NB4 (cell line): ENCODE measurements at places on chromosomes 5 and 9.
A peak's percentile ranks its signal among the peaks of the same experiment; 100 is the strongest.

GRCh38 chr5:173967241-173967640 lies 21.7 kb upstream of the C5orf47 start:
- peak; percentile 38 for DNase-seq

GRCh38 chr9:133884907-133885744 lies 107.0 kb downstream of the VAV2 start:
- DNase-seq: no peak

- DNase-seq: no peak
These were observed 123.1 kb upstream of the ANKRD55 start for GRCh38 chr5:56356121-56356835.

DNA sequence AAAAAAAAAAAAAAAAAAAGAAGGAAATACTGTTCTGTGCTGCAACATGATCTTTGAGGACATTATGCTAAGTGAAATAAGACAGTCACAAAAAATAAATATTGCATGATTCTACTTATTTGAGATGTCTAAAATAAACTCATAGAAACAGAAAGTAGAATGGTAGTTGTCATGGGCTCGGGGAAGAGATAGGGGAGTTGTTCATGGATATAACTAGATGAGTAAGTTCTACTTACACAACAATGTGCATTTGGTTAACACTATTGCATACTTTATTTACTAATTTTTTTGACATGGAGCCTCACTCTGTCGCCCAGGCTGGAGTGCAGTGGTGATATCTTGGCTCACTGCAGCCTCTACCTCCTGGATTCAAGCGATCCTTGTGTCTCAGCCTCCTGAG lies 15.2 kb downstream of the MAML1 start:
- DNase-seq: no peak

GRCh38 chr9:1053986-1054425 lies 3.8 kb downstream of the DMRT2 start:
- DNase-seq: no peak

- no peak for DNase-seq
These were observed 103.5 kb downstream of the NTRK2 start for GRCh38 chr9:84773022-84773421.
